ENCODE measurements at places on chromosomes 3 and 15.

- no peak for DNase-seq
These were observed 6.1 kb upstream of the LEKR1 start for GRCh38 chr3:156819842-156820691.

DNA sequence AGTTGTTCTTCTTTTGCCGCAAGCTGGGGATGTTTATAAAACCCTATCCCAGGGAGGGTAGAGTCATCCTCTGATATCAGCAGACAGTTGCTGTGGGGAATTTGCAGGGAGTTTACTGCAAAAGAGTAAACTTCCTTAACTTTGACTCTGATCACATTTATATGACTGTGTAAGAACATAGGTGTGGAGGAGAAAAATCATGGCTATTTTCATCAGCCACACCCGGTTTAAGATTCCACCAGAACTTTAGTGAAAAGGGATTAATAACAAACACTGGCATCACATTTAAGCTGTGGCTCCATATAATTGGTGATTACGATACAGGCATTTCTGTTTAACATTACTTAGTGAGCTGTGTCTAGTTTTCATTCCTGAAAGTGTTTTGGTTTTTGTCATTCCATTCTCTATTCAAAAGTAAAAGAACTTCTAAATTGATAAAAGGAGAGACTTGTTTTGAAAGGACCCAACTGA is 143.1 kb downstream of the MYLK start:
- DNase-seq = no peak

GRCh38 chr3:185042312-185043050 is 110.4 kb downstream of the C3orf70 start:
- DNase-seq = no peak

- no peak for DNase-seq
These were observed 24.3 kb downstream of the OXNAD1 start for GRCh38 chr3:16289144-16289889.

DNA sequence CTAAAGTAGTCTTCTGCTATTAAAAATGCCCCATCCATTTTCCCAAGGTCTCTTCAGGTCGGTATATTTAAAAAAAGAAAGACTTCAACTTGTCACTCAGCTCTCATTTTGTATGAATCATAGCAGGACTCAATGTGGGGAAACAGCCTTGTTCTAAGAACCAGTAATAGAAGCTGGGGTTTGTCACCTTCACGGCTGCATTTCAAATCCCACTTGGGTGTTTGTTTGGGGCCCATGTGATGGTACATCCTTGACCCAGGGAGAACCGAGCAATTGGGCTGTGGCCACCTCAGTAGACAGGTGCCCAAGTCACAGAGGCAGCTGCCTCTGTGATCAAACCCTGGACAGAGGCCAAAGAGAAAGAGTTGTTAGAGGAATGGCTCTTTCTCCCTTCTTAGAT is 70.3 kb upstream of the ARL8B start:
- no peak for DNase-seq

DNA sequence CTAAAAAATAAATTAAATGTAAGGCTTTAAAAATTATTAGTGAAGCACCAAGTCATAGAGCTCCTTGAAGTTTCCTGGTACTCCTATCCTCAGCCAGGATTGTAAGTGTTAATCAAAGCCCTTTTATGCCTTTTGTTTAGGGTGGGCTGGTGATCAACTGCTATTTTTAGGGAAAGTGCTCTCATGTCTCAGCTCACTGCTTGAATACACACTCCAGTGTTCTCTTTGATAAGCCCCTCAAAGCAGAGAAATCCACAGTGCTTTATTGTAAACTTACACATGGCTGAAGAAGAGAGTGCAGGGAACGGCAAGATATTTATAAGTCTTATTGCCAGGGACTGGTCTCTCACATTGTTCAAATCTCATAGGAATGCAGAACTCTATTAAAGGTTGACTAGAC is 156.4 kb upstream of the AZI2 start:
- peak; percentile 3 for DNase-seq

DNA sequence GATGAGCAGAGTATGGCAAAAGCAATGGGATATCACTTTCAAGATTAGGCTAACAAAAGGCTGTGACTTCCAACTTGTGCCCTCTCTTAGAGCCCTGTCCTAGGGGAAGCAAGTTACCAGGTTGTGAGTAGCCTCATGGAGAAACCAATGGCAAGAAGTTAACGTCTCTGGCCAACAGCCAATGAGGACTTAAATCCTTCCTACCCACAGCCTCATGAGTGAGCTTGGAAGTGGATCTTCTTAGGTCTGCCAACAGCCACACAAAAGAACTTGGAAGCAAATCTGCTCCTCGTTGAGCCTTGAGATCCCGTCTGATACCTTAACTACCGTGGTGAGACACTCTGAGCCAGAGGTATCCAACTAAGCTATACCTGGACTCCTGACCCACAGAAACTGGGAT is 5.7 kb downstream of the NME9 start:
- no peak for DNase-seq

GRCh38 chr3:4409971-4410573 is 57.0 kb downstream of the SUMF1 start:
- DNase-seq = no peak

- no peak for DNase-seq
These were observed 77.8 kb upstream of the GSK3B start for GRCh38 chr3:120172070-120172469.

DNA sequence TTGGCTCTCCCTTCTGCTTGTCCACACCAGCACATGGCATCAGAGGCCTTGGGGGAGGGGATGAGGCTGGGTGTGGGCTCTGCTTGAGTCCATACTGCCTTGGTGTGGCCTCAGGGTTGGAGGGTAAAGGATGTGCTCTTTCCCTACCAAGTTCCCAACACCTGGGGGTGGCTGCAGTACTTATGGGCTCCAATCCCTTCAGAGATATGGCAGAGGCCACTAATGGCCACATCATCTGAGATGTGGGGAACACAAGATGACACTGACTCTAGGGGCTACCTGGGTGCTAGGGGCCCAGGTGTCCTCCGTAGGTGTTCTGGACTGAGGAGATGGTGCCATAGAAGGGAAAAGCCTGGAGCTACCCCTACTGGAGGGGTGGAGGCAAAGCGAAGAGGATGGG is 6.9 kb downstream of the CXCR6 start:
- no peak for DNase-seq

DNA sequence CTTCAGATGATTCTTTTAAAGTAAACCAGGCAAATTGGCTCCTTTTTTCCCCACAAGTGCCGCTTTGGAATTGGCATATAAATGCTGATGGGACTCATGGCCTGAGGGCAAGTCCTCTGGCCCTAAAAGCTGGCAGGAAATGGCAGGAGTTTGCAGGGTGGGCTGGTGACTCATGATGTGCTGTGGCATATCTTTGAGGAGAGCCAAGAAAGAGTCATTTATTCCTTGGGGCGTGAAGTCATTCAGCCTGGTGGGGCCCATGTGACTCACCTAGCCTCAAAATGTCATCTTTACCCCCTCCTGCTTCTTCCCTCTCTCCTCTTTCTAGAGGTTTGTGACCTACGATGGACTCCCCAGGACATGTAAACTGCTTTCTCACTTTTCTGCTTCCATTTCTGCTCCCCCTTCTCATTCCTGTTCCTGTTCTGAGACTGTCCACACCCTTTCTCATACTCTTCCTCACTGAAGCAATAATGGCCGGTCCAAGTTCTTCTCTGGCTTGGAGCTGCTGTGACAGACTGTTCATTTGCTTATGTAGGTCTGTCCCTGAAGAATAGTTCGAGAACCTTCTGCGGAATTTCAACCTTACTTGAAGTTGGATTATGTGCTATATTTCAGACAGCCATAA is 326.1 kb downstream of the SATB1 start:
- DNase-seq = no peak

GRCh38 chr15:42354824-42355223 is 4.5 kb upstream of the CAPN3 start:
- DNase-seq = no peak

DNA sequence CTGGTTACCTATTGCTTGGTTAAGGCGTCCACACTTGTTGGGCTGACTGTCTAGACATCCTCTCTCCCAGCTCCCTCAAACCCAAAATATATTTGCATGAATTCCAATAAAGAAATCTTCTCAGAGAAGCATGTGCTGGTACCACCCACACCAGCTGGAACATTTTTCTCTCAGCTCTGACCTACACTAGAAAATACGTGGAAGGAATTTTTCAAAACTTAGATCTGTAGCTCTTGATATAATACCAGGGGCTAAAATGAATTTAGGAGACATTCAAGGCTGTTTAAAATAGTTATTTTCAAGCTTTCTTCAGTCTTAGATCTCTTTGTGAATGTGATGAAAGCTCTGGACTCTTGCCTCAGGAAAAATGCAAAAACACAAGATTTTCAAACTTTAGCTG is 590.4 kb downstream of the PDCD6IP start:
- no peak for DNase-seq

DNA sequence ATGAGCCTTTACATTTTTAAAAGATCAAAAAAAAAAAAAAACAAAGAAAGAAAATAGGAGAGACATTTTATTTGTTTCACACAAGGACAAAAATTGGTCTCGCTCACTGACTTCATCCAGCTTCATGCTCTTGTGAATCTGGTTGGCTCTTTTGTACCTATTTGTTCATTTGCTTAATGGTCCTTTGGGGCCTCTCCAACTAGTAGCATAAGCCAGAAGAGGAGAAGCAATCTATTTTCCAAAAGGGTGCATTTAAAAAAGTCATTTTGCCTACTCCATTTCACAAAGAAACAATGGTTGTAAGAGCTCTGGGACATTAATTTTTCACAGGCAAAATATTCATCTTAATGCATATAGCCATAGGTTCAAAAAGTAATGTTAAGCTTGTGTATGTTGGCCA is 168.3 kb upstream of the ADAMTS9 start:
- DNase-seq = peak; percentile 40

DNA sequence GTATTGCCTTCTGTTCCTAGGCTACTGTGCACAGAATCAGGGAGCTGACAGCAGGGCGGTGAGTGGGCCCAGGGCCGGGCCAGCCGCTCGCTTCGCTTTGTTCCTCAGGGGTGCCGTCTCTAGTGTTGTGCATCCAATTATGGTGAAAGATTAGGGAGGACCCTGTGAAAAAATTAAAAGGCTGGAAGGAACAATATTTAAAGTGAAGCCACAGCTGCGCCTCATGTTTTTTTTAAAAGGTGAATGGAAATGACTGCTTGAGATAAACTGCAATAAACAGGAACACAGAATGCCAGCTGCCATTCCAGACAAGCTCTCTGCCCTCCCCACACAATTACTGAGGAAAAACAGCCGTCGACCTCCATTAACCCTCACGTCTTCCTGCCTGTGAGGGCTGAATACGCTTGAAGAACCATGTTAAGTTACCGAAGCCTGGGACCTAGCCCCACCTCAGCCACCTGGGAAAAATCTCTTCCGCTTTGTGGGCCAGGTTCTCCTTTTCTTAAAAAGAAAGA is 132.0 kb upstream of the IL12A start:
- no peak for DNase-seq

- DNase-seq = peak; percentile 1
These were observed 141.0 kb upstream of the MYRIP start for GRCh38 chr3:39668420-39668819.

- DNase-seq = peak; percentile 75
These were observed at the start of gene FYCO1 for GRCh38 chr3:45995236-45996192. Gene FYCO1, minus strand, starts transcription at chr3:45995824. Its CDS starts 10,914 bp downstream, at chr3:45984910.

GRCh38 chr3:170222647-170223541 is 670 bp downstream of the PRKCI start:
- DNase-seq = peak; percentile 35

DNA sequence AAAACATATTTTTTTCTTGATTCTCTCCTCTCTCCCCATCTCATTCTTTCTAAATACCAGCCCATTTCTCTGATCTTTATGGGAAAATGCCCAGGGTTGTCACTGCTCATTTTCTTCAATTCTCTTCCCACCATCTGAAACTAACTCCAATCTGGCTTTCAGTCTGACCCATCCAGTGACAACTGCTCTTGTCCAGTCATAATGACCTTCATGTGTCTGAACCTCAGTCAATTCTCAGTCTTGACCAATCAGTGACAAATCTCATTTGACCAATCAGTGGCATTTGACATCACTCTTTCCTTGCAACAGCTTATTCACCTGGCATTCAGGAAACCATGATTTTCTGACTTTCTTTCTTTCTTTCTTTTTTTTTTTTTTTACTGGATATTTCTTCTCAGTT is 15.1 kb downstream of the VEPH1 start:
- DNase-seq = no peak

All from NCI-H345 (cell line).